ENCODE measurements at places on chromosomes 3 and 15.
A peak's percentile ranks its signal among the peaks of the same experiment; 100 is the strongest.

GRCh38 chr3:196159952-196160804 lies 51.0 kb downstream of the ZDHHC19 start:
- no peak for DNase-seq

GRCh38 chr3:120013481-120013880 lies 80.8 kb downstream of the GSK3B start:
- DNase-seq: no peak

GRCh38 chr3:11717301-11717700 lies 73.6 kb upstream of the VGLL4 start:
- no peak for DNase-seq

DNA sequence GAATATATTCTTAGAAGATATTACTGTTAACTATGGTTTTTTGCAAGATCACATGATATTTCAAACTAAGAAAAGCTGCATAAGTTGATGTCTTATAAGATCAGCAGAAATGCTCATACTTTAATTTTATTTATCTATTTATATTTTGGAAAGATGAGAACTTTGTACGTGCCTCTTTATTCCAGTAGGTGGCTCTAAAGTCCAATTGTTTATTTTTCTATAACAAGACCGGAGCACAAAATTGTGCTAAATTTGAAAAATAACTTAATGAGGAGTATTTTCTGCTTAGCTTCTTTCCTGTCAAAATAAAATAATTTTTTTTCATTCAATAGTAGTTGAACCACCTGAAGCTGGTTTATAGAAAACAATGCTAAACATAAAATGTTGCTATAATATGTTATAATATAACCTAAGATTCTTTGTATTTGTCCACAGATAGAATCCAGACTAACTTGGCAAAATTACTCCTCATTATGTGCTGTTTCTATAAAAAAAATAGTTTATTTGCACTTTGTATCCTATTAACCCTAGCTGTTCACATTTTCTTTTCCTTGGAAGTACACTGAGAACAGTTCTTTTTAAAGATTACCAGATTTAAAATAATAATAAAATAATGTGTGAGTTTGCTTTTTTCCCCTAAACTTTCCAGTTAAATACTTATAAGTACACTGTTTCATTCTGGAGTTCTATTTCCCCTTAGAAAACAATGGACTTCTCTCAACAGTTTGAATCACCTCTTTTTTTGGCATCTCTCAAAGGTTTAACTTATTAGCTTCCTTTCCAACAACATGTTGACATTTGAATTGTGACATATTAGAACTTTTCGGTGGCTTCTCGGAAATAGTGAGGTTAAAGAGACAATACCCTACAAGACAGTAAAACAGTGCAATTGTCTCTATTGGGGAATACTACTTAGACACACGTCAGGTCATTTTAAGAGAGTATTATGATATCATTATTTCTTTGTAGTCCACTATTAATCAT lies 530.0 kb downstream of the MECOM start:
- DNase-seq: no peak

DNA sequence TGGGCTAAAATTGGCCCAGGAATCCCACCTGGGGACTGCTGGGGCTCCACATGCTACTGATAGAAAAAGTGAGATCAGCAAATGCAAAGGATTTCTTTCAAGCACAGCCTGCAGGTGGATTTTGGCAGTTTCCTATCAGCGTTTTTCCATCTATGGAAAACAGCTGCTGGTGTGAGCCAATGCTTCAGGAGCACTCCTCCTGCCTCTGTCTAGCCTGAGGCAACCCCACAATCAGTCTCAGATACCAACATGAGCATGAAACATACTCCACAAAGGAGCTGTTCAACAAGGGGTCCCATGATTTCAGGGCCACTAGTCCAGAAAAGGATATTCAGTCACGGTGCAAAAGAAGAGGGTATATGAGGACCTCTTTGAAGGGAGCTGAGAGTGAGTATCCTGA lies 311.5 kb upstream of the THBS1 start:
- no peak for DNase-seq

GRCh38 chr15:69358850-69359249 lies 55.3 kb upstream of the KIF23 start:
- no peak for DNase-seq

- no peak for DNase-seq
Measured at GRCh38 chr3:156547637-156548036, 7.3 kb downstream of the SSR3 start.

- DNase-seq: no peak
Measured at GRCh38 chr3:145899241-145899640, 261.7 kb downstream of the PLOD2 start.

DNA sequence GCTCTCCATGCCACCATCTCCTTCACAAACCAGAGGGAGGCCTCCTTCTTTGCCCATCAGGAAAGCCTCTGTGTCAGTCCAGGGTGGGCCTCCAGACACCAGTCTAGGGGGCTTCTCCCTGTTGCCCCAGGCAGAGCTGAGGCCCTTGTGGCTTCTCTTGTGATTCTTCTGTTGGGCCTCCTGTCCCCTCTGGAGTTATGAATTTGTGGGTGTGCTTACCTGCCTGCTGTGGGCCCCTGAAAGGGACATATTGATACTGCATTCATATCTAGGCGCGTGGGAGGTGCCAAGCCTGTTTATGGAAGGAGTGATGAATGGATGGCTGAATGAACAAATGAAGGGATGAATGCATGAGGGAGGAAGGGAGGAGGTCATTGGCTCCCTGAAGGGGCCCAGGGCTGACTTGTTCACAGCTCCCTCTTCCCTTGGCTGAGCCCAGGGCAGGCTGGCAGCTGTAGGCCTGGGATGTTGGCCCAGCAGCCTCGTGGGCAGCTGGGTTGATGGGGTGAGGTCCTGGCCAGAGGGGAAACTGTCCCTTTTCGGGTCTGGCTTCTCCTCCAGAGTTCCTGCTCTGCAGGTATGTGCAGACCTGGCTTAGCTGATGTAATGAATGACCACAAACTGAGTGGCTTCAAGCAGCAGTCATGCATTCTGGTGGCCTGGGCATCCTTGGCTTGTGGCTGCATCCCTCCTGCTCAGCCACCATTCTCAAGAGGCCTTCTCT lies 195.4 kb downstream of the GOLGA6L6 start:
- DNase-seq: peak; percentile 91

DNA sequence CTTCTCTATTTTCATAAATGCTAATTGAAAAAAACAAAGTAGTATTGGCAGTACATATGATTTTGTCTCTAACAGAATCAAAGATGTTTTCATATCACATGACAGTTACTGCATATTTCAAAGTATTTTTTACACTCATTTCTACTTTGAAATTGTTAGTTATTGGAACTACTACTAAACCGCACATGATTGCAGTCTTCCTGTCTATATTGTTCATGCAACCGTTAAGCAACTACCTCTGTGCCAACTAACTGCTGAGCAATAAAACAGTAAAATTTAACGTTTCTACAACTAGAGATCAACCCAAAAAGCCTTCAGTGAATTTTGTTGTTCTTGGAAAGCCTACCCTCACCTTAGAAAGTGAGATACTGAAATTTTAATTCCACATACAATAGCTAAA lies 64.2 kb downstream of the DMXL2 start:
- DNase-seq: no peak

DNA sequence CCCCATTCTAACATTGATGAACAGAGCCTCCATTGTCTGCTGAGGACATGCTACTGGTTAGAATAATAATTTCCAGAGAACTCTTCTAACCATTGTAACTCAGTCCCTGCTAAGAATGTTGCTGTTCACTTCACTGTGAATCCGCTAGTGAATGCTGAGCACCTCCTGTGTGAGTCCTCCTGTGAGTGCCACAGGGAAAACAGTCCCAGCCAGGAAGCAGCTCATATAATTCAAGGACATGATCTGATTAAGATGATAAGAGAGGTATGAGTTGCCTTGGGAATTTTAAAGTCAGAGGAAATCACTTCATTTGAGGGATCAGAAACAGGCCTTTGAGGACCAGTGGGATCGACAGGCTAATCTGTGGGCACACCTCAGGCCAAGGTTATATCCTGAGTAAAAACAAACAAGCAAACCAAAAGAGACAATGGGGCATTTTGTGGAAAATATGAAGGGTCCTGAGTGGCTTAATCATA lies 33.9 kb upstream of the GPR160 start:
- no peak for DNase-seq

- DNase-seq: no peak
Measured at GRCh38 chr3:155946178-155946577, 75.7 kb downstream of the GMPS start.

- no peak for DNase-seq
Measured at GRCh38 chr3:169173231-169173630, 490.3 kb downstream of the MECOM start.

DNA sequence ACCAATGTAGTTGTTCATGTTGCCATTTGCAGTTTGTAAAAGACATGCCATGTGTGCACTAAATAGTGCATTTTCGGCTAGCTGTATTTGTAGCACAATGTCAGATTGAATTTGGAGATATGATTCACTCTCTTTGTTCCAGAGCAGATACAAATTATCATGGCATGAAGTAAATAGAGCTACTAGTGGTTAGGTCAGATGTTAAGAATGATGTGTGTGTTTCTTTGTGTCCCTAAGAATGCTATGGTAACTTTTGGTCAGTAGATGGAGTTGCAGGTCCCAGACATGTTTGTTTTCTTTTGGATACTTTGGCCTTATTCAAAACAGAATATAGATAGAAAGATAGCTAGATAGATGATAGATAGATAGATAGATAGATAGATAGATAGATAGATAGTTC lies 595.8 kb downstream of the NLGN1 start:
- DNase-seq: no peak

- DNase-seq: no peak
Measured at GRCh38 chr3:72338942-72339669, 509.1 kb downstream of the SHQ1 start.

DNA sequence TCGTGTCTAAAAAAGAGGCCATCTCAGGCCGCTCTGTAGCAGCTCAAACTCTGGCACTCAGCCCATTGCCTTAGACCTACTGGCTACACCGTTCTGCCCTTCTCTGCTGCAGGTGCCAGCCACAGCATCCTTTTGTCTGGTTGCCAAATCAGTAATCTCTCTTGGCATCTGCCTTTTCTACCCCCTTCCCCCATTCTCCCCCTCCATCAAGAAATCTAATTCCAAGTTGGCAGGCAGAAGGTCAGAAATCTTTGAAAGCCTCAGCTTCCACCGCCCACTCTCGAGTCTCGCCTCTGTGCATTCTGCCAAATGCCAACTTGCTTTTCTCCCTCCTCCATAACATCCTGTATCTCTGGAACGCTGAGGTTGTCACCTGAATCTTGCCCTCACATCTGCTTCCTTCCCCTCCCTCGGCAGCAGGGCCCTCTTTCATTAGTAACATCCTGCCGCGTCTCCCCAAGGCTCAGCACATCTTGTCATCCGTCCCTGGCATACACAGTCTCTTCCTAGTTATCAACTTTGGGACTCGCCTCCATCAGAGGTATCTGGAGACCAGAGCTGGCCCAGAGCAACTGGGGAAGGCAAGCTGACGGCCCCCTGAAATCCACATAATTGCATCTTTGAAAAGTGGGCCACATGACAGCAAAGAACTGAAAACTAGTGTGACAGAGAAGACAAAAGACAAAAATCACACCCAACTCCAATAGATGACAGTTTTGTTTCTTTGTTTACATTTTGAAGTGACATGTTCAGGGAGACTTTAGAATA lies 312.0 kb upstream of the CCDC54 start:
- DNase-seq: no peak

DNA sequence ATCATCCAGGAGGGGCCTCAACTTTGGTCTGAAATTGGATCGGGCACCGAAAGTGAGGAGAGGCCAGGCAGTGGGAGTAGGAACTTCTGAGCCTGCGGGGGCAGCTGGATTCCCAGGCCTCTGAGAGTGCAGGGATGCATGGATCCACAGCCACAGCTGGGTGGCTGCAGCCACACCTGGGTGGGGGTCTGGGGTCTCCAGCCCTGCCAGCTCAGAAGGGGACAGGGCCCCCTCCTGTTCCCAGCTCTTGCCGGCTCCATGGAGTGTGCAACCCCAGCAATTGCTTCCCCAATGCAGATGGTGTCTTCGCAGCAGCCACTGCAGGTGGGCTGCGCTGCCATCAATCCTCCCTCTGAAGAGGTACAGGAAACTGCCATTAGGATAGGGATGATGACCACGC lies 123.7 kb downstream of the BCHE start:
- no peak for DNase-seq

GRCh38 chr3:170520996-170521395 lies 64.9 kb downstream of the SLC7A14 start:
- no peak for DNase-seq
